ENCODE measurements at places on chromosomes 7 and 10.

DNA sequence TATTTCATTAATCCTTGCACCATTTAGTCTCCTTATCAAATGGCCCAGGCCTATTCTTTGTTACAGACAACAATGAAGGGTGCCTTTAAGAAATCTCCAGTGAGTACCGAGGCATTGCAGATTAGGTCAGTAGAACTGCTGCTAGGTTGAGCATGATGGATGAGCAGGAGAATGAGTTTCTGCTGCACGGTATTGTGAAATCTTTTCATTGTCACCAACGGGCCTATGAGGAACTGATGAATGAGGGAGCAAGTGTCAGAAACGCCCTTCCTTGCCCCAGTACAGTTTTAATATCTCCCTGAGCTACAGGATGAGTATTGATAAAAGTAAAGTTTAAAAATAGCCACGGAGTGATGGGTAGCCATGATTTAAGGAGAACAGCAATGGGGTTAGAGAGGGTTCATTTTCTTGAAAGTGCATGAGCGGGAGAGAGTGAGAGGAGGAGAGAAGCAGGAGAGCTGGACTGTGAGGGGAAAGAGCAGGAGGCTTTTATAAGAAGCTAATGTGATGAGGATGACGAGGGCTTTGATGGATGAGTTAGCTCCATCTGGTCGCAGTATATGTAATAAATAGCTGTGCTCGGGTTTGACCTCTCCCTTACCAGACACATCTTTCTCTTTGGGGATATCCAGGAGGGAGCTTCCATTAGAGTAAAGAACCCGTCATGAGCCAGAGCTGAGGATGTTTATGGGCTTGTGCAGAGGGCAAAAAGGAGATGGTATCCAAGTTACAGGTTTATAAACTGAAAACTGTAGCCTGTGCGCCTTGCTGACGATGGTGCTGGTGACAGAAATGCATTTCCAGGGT, 526.1 kb downstream of the LRMDA start:
- DNase-seq, result no peak

GRCh38 chr7:110396021-110396420, 694.9 kb upstream of the LRRN3 start:
- no peak for DNase-seq

DNA sequence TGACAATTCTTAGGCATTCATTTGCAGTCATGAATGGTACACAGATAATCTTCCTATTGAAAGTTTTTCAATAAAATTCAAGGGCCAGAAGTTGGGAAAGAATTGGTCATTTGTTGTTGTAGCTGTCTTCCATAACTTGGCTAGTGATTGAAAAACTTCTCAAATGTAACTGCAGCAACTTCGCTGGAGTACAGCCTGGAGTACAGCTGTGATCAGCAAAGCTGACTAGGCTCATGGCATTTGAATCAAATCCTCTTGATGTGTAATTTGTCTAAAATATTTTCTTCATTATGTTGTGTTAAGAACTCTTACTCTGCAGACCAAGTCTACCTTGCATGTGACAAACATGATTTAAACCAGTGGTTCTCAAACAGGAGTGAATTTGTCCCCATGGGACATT, 226.5 kb upstream of the STEAP1 start:
- no peak for DNase-seq

DNA sequence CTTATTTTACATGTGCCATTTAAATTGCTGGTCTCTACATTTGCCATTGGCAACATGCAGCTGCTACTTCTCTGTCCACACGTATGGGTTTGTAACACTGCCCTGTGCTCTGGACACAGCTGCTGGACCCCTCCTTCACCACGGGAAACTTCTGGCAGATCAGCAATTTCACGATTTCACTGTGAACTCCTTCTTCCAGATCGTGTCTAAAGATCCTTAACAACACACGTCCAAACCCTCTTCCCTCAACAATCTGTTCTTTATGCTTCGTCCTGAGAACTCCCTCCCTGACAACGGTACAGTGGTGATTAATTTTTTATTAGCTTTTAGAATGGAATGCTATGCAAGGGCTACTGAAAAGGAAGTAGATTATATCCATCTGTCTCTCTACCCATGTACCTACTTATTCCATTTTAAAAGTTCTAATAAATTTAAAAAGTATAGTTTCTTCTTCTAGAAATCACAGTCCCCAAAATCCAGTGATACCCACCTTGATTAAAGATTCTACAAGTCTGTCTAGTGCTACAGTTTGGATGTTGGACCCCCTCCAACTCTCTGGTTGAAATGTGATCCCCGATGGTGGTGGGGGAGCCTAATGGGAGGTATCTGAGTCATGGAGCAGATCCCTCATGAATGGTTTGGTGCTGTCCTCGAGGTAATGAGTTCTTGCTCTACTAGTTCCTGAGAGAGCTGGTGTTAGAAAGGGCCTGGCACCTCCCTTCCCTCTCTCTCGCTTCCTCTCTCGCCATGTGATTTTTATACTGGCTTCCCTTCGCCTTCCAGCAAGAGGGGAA, 81.0 kb downstream of the KIAA1549 start:
- no peak for DNase-seq

GRCh38 chr10:124172181-124172916, 79.0 kb upstream of the CHST15 start:
- DNase-seq, result no peak

DNA sequence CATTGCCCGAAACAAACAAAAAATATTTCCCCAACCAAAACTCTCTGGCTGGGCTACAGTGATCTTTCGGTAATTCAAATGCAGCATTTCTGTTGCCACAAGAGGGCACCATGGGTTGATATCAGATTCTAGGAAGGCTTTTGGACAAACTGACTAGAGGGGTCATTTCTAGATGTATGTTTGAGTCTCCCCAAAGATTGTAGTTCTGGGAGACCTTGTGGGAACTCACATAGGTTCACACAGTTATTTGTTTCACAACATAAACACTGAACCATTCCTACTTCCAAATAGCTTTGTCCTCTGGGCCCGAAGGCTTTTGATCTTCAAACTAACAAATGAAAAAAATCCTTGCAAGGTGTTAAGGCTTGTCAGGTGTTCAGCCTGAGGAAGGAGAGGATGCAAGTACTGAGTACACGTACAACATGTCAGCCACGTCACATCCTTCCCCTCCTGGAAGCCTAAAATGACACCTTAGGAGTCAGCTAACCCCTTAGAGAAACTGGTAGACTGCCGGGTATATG, 37.0 kb upstream of the IL15RA start:
- DNase-seq, result no peak

DNA sequence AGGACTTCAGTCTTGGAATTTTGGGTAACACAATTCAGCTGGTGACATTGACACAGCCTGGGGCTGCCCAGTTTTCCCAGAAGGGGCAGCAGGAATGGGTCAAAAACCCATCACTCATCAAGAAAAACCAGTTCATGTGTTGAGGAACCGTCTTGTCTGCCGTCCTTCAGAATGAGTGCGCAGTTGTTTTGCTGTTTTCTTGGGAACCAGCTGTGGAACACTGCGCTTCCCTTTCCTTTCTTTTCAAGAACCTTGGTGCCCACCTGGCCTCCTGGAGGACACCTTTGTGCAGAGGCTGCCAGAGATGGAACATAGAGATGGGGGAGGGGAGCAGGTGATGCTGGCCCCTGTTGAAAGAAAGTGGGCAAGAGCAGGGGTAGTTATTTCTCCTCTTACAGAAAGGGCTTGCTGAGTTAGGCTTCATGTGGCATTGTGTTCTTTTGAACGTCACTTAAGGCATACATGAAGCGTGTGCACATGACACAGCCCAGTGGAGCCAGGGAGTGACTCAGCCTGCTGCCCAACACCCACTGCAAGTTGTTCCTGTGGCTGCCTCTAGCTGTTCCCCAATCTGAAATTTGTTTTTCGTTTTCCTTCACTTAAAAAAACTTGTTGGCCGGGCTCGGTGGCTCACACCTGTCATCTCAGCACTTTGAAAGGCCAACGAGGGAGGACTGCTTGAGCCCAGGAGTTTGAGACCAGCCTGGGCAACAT, 87.4 kb upstream of the TNS3 start:
- no peak for DNase-seq

- no peak for DNase-seq
These were observed 19.6 kb upstream of the ELFN1 start for GRCh38 chr7:1650363-1651030.

- DNase-seq, result no peak
These were observed 77.8 kb upstream of the PTN start for GRCh38 chr7:137421366-137421765.

DNA sequence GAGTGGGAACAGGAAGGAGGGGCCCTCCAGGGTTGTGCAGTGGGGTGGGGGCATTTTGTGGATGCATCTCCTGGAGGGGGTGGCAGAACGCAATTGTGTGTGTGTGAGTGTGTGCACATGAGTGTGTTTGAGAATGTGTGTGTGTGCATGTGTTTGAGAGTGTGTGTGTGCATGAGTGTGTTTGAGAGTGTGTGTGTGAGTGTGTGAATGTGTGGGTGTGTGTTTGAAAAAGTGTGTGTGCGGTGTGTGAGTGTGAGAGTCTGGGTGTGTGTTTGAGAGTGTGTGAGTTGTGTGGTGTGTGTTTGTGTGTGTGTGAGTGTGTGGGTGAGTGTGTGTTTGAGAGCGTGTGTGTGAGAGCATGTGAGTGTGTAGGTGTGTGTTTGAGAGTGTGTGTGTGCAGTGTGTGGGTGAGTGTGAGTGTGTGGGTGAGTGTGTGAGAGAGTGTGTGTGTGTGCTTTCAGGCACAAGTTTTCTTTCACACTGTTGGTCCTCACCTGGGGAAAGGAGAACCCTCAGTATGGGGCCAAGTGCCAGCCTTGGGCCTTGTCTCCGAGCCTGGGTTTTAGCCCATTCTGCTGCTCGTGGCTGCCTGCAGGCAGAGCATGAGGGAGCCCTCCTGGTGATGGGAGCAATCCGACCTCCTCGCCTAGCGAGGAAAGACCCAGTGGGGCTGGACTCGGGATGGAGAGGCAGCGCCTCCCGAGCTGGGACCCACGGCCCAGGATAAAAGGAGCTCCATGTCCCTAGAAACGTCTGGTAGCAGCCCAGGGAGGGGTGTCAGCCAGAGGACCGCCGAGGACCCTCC, 35.6 kb downstream of the CDH23 start:
- DNase-seq, result no peak

DNA sequence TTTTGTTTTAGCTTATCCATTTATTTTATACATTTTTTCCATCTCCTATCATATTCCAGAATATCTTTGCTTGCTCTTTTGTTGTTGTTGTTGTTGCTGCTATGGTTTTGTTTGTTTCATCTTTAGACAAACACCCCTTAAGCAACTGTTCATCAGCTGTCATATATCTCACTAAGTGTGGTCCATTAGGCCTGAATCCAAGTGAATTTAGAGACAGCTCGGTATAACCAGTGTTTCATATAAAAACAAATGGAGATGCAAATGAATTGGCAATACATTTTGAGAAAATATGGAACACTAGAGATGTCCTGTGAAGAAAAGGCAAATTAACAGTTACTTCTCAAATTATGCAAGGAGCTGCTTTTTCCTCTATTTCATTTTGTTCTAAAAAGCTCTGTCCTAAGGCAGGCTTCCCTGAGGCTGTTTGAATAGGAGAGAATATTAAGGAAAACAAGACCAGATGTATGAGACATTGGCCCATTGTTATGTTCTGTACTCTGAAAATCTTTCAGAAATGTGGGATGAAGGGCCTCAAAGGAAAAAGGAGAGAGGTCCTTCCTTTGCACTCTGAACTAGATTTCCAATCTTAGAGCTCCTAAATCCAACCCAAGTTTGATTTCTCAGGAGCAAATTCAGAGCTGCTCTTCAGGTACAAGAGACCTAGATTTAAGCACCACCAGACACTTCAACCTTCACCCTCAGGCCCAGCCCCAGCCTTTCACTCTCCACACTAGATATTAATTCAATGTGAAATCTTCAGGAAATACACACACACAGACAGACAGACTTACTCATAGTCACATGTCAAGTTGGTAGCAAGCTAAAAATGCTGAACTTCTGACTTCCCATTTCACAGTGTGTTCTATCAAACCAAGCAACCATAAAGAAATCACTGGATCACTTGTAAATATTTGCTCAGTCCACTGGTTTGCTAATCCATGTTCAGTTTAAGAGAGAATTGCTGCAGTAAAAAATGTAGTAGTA, 5.4 kb downstream of the TFEC start:
- no peak for DNase-seq

- DNase-seq, result no peak
These were observed 105.7 kb upstream of the FAM20C start for GRCh38 chr7:86629-87028.

DNA sequence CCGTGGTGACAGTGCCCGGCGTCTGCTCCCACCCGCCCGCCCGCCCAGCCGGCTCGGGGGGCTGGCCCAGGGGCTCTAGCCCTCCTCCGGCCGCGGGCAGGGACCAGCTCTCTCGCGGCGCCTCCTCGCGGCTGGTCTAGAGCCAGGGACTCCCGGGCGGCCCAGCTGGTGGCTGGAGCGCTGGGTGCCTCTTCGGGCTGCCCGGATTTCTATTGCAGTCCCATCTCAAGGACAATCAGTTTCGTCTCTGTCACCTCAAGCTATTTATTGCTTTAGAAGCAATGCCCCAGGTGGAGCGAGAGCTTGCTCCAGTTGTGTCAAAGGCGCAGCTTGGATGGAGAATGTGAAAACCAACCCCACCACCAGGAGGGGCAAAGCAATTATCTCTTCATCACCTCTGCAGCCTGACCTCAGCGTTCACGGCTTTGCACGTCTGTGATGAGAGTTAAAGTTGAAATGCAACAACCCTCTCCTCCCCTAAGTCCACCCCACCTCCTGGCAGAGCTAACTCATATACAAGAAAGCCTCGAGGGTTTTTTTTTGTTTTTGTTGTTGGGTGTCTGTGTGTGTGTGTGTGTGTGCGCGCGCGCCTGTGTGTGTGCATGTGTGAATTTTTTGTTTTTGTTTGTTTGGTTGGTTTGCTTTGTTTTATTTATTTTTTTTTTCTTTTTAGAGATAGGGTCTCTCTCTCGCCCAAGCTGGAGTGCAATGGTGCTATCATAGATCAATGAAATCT, at the start of gene ITGA8:
TSS of gene ITGA8 (minus strand) at position 24 of the 736 bp plus-strand sequence. CDS start 151 bp downstream, outside the sequence.
- DNase-seq, result no peak

DNA sequence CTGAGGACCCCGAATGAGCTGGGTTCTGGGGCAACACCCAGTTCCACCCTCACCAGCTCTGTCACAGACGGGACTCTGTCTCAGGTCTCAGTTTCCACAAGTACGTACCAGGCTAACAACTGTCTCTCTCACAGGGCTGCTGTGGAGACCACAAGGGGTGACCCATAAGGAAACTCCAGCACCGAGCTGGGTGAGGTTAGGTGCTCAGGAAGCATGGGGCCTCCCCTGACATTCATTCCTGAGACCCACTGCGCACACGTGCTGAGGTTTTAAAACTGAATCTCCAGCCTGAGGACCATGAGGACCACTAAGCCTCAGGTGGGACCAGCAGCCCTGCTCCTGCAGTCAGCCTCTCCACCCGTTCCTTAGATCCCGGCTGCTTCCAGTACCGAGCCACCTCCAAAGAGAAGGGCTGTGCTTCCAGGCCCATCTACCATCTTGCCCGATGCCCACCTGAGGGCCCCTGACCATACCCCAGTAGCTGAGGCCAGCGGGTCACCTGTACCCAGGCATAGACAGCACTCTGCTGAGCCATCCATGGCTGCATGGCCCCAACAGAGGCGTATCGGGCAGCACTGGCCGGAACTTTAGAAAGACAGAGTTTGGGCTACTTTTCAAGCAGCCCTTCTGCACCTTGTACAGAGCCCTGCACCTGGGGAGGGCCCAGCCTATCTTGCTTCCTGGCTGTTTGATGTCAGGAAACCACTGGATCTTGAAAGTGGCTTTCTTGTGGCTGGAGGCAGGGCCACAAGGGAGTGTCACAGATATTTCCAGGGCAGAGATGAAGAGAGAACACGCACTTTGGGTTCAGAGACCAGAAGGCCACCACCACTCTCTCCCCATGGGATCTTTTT, 18.7 kb downstream of the HSPA12A start:
- no peak for DNase-seq
